MCF 10A (cell line): ENCODE measurements at places on chromosomes 12 and 14. TPM values are rescaled to one million over a fixed set of nuclear protein-coding genes. Genes with fewer than 3 reads are reported as not detected.

ERP27 gene
- total RNA-seq: not detected in 2 replicates

NOS1 gene
- total RNA-seq: not detected in 2 replicates

PPP1R1A gene
- not detected in 2 replicates for total RNA-seq

RERG gene
- 7.6 and 16.5 TPM in 2 replicates for total RNA-seq

COL2A1 gene
- 0.12 TPM in 1 of 2 replicates, not detected in the other for total RNA-seq

MSRB3 gene
- 31.1 and 35.1 TPM in 2 replicates for total RNA-seq

GARIN6 gene
- total RNA-seq: not detected in 2 replicates

RHEBL1 gene
- total RNA-seq: 0.35 and 0.93 TPM in 2 replicates

DIO2 gene
- total RNA-seq: 0.07 and 0.26 TPM in 2 replicates

GAS2L3 gene
- 29.9 and 32.6 TPM in 2 replicates for total RNA-seq

OR5AU1 gene
- total RNA-seq: not detected in 2 replicates

B3GNT4 gene
- total RNA-seq: 1.5 and 1.8 TPM in 2 replicates

CDCA3 gene
- total RNA-seq: 11.7 and 25.5 TPM in 2 replicates
